Prostate gland (tissue), 2 donors: ENCODE measurements at places on chromosomes 4 and X. TPM values are rescaled to one million over a fixed set of nuclear protein-coding genes. Genes with fewer than 3 reads are reported as not detected.
A peak's percentile ranks its signal among the peaks of the same experiment; 100 is the strongest.

DNA sequence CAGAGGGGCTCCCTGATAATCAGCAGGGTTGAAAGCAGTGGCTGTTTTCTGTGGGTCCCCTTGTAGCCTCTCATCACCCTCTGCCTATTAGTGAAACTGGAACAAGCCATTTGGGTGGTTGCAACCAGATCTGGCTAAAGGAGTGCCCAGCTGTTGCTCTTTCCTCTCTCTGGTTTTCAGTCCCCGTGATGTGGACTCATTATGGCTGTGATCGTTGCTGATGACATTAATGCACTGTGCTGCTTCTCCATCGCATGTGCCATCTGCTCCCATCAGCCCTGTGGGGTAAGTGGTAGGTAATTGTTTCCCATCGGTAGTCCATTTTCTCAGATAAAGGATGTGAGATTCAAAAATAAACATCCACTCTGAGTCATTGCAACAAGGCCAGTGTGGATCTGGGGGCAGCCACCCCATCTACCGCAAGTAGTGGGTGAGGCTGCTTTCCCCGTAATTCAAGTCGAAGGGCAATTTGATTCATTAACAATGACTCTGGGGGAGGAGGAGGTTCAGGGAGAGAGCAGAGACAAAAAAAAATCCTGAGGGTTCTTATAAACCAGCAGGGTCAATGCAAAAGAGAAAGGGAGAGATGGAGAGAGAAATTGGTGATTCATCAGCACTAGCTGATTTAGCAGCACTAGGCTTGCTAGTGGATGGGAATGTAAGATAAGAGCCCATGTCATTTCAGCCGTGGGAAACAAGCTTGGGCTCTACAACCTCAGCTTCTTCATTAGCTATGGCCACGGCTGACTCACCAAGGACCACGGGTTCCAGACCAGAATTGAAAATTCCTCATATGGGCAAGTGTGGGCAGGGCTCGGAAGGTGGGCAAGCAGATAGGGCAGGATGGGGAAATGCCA lies 357.8 kb downstream of the MID1IP1 start:
- no peak for DNase-seq

DNA sequence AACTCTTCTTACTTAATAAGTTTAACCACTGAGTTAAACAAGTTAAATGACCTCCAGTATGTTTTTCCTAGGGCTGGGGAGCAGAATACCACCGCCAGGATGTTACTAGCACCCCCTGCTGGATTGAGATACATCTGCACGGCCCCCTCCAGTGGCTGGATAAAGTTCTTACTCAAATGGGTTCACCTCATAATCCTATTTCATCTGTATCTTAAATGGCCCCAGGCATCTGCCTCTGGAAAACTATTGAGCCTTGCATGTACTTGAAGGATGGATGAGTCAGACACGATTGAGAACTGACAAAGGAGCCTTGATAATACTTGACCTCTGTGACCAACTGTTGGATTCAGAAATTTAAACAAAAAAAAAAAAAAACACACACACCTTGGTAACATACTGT lies 61.5 kb upstream of the MMAA start:
- DNase-seq = peak; percentile 46

DNA sequence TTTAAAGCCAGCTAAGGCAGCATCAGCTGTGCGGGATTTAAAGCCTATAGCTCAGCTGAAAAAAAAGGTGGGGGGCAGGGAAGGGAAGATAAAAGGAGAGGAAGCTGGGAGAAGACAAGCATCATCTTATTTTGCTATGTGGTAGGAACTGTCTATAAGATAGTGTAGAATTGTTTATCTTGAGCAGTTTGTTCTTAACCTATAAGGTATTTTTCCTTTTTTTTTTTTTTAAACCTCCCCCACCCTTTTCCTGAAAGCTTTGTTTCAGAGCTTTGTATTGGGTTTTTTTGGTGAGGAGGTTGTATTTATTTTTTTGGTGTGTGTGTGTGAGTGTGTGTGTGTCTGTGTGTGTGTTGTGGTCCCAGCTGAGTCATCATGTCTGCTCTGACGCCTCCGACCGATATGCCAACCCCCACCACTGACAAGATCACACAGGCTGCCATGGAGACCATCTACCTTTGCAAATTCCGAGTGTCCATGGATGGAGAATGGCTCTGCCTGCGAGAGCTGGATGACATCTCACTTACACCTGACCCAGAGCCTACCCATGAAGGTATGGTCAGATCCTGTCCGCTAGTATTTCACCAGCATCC lies 531 bp downstream of the RUFY3 start:
- DNase-seq = no peak

- no peak for DNase-seq
These were observed 188.0 kb downstream of the SLC4A4 start for GRCh38 chr4:71526637-71527406.

GRCh38 chr4:146032234-146032860 lies 93.7 kb upstream of the ZNF827 start:
- no peak for DNase-seq

GRCh38 chr4:72338060-72338459 lies 231.0 kb downstream of the ADAMTS3 start:
- DNase-seq = no peak

DNA sequence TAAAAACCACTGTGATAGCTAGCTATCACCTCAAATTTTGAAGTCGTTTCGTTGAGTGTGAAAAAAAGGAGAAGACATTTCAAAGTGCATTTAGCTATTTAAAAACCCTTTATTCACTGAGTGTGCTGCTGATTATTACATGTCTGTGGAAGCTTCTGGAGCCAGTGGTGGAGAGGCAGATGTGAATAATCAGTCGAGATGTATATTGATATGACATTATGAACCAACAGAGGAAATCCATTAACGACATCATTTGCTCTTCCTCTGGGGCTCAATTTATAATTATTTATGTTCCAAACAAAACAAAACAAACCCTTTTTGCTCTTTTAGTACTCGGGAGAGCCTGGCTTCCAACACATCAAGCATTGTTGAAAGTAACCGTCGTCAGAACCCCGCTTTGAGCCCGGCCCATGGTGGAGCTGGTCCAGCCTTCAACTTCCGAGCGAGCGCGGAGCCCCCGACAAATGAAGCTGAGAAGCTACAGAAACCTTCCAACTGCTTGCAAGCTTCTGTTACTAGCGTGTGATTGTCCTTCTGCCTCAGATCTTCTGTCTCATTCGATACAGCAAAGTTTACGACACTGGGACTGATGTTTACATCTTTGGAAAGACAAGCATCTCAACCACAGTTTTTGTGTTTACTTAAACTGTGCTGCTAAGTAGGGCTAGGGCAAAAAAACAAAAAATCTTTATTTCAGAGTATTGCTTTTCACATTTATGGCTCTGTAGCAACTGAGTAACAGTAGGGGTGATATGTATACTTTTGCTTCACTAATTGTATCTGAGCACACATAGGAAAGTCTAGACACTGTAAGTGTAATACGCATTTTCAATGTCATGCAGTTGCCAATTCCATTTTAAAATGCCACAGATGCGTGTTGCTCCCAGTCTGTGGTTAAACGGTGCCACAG lies 111.9 kb downstream of the STOX2 start:
- DNase-seq = no peak

GRCh38 chr4:28835501-28835900 lies 1884.7 kb upstream of the PCDH7 start:
- DNase-seq = no peak

DNA sequence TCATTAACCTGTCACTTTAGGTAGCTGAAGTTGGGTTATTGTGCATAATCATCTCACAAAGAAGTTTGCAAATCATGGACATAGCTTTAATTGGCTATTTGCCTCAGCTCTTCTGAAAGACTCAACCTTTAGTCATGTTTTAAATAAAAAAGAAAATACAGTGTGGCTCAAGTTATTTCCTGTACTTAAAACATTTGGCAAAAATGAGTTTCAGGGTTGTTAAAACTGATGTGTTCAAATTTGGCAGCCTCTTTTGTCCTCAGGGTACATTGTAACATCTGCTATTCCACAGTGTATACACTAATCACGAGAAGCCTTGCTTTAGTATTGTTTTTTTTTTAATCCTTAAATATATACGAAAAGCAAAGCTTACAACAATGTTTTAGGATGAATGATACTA lies 31.5 kb upstream of the HPGD start:
- no peak for DNase-seq

DHX15 gene
- 86.1 TPM for total RNA-seq

F11 gene
- total RNA-seq = not detected

TEC gene
- total RNA-seq = 6.4 TPM

PDGFC gene
- 36.8 TPM for total RNA-seq

KCND1 gene
- total RNA-seq = 0.23 TPM

MCUB gene
- total RNA-seq = 15.5 TPM

CT83 gene
- total RNA-seq = 5.6 TPM

CXXC4 gene
- total RNA-seq = 7.0 TPM

HSFX4 gene
- not detected for total RNA-seq
